ENCODE measurements at places on chromosomes 5 and 9.

DNA sequence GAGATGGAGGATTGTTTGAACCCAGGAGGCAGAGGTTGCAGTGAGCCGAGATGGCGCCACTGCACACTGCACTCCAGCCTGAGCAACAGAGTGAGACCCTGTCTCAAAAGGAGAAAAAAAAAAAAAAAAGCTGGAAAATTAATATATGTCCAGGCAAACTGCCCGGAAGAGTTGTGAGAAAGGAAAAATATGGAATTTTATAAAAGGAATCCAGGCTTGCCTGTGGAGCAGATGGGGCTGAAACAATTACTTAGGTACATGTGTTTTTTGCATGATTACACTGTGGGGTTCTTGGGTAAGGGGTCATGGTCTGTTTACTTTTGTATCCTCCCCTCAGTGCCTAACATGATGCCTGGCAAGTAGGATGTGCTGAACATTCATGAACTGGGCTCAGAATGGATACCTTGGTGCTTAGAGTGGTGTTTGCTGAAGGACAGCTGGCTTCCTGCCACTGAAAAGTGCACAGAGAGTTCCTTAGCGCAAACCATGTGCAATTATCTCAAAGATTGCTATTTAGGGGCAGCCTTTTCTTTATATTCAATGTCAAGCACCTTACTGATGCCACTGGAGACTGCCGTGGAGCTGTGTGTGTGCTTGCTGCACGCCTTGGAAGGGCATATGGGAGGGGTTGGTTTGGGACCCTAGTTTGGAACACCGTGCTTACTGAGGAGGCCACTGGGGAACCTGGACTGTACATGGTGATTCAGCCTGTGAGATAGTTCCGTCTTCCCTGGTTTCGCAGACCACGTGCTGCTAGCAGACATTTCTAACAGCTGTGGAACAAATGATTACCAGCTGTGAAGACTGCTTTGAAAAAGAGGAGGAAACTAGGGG is 78.4 kb downstream of the MAP1B start:
- no peak for DNase-seq

- no peak for DNase-seq
These were observed 7.0 kb downstream of the TRMT10B start for GRCh38 chr9:37760416-37761161.

- DNase-seq, result no peak
These were observed 333.5 kb upstream of the ACTBL2 start for GRCh38 chr5:57816108-57816507.

GRCh38 chr5:122937914-122938313 is 92.5 kb downstream of the SNX24 start:
- DNase-seq, result no peak

GRCh38 chr9:80732506-80732905 is 956.8 kb downstream of the TLE1 start:
- DNase-seq, result no peak

DNA sequence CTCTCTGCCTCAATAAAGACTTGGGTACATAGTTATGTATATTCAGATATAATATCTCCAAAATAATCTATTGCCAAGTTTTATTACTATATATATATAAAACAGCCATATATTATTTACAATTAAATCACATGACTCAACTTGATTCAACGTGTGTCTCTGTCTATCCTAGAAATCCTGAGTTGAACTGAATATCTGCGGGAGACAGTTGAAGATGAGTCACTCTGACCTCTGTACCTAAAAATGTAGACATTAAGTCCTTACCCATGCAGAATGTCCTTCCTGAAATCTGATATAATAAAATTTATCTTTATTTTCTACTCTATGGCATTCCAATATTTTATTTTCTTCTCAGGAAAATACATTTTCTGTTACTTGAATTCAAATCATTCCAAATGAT is 218.2 kb upstream of the PRDM9 start:
- DNase-seq, result no peak

DNA sequence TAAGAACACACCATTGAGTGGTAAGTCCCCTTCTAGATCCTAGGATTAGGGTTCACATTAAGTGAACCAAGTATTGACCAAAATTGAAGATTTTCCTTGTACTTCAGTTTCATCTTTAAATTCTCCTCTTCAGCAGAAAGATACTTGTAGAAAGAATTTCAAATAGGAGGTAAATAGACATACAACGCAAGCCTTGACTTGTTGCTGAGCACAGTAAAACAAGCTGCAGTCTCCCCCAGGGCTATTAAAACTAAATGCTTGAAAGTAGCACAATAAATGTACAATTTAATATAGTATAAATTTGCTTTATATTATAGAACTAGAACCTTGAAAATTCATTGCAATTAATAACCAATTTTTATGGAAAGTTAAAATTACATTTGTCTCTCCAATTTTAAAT is 170.1 kb upstream of the TARS1 start:
- DNase-seq, result no peak

GRCh38 chr5:10699281-10699874 is 61.7 kb downstream of the DAP start:
- no peak for DNase-seq

DNA sequence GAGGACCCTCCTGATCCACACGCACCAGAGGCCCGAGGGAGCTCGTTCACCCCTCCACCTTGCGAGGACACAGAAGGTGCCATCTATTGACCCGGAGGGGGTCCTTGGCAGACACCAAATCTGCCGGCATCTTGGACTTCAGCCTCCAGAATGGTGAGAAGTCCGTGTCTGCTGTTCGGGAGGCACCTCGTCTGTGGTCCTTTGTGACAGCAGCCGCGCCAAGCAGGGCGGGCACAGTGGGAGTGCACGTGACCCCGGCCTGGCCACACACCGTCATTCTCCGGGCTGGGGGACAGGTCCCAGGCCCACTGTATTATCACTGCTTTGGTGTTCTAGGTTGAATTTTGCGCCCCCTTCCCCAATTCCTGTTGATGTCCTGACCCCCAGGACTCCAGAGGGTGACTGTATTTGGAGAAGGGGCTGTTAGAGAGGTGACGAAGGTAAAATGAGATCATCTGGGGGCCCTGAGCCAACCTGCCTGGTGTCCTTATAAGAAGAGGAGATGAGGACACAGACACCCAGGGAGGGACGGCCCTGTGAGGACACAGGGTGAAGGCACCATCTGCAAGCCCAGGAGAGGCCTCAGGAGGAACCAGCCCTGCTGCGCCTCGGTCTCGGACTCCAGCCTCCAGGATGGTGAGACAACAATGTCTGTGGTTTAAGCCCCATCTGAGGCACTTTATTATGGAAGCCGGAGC is 15.7 kb downstream of the LPCAT1 start:
- DNase-seq, result no peak

DNA sequence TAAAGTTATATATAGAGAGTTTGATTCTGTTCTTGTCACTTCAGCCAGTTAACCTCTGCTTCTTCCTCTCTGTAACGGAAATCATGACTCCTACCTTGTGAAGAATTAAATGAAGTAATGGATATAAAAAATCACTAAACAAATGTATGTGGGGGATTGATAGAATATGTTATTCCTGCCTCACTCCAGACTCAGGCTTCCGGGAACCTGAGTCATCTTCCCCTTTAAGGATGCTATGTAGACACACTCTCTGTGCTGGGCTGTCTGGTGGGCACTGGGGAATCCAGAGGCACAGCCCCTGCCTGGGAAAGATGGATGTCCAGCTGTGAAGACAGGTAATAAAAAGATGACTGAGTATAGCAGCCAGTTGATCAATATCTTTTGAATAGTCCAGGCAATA is 77.4 kb downstream of the ZNF618 start:
- DNase-seq, result no peak

- no peak for DNase-seq
These were observed 112.4 kb downstream of the MEF2C start for GRCh38 chr5:88770276-88771257.

- no peak for DNase-seq
These were observed 163.4 kb upstream of the CD180 start for GRCh38 chr5:67360047-67360446.

GRCh38 chr5:5981562-5981961 is 396.8 kb downstream of the MED10 start:
- DNase-seq, result no peak

DNA sequence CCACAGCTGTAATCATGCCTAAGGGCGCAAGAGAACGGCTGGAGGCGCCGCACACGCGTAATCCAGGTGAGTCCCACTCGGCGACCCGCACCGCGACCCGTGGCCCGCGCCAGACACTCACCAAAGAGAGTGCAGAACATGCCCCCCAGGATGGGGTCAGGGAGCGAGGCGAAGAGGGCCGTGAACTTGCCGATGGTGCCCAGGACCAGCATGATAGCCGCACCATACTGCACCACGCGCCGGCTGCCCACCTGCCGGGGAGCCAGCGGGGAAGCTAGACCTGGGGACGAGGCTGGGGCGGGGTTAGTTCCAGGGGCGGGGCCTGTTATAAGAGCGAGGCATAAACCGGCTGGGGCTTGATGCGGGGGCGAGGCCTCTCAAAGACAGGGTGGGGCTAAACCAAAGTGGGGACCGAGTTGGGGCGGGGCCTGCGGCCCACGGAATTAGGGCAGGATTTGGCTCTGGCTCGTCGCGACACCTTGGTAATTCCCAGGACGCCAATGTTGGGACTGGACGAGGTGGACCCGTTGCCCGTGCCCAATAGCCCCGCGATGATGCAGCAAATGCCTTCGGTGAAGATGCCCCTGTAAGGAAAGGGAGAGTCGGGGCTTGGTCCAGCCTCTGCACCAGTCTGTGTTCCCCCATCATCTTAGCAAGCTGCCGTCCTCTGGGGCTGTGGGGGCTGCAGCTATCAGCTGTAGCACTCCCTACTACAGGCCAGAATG is 4.8 kb downstream of the SLC23A1 start:
- DNase-seq, result no peak

DNA sequence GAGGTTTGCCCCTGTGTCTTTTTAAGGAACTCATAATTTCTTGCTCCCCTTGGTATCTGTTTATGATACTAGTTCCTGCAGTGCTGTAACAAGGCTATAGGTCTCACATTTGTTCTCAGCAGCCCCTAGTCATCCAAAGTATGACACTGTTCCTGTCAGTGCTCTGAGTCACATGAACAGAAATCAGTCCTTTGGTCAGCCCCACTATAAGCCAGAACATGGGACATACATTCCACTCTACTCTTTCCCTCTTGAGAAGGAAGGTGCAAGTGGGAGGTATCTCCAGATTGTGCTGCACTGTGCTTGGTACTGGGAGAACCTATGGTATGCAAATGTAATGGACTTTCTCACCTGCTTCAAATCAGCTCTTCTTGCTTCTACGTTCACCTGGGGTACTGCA is 87.0 kb downstream of the IARS1 start:
- DNase-seq, result no peak

GRCh38 chr5:10106285-10106684 is 143.4 kb downstream of the ATPSCKMT start:
- DNase-seq, result no peak

- no peak for DNase-seq
These were observed 37.7 kb upstream of the CKMT2 start for GRCh38 chr5:81195335-81195929.

- DNase-seq, result no peak
These were observed 53.8 kb downstream of the NIM1K start for GRCh38 chr5:43245724-43246385.

DNA sequence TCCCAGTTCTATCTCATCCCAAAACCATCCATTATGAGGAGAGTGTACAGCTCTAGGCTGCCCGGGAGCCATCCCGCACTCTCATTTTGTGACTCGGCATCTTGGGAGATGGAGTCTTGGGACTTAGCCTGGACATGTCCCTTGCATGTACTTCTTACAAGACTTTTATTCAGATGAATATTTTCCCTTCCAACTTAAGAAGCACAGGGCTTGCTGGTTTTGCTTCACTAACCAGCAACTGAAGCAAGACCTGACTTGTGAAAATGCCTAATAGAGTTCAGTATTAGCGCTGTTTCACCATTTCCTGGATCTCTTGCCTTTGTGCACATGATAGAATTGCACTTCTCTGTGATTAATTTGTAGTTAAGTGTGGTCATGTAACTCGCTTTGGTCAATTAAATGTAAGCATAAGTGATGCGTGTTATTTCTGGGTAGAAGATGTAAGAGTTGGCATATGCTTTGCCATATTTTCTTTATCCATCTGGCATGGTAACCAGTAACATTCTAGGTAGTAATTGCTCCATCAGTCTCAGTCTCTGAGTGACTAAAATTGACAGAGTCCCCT is 55.8 kb downstream of the PDCD1LG2 start:
- DNase-seq, result no peak

DNA sequence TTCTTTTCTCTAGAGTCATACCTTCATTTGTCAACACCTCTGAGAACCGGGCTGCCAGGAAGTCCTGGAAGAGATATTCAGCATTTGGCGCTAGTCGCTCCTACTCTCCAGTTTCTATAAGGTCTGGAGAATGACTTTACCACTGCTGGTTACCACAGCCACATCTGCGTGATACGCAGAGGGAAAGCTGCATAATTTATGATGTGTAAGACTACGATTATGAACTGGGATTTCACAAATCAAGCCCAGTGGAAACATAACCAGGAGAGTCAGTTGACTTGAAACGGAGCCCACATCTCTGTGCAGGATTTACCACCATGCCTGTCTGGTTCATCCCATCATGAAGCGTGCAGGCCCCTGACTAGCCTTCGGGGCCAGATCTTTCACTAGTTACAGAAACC is 72.6 kb downstream of the FGF1 start:
- DNase-seq, result no peak

DNA sequence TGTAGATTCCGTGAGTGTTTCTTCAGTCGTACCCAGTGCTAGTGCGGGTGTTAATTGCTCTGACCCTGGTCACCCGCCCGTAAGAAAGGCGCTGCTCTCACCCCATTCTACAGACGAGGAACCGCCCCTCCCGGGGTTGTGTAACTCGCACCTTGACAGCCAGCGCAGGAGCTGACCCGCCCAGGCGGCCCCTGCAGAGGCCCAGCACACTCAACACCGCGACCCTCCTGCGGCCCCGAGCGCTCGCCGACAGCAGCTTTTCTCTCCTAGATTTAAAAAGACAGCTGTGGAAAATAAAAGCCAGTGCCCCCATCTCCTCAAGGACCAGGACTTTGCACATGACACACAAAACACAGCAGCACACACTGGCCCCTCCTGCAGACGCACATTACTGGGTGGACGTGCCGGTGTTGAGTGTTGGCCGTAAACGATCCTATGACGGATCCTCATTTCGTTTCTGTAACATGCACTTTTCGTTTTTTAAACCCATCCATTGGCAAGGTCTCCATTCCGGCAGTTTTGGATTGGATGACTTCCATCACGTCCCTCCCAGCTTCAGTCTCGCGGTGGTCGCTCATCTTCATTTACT is 22.9 kb downstream of the OR2V2 start:
- DNase-seq, result no peak

DNA sequence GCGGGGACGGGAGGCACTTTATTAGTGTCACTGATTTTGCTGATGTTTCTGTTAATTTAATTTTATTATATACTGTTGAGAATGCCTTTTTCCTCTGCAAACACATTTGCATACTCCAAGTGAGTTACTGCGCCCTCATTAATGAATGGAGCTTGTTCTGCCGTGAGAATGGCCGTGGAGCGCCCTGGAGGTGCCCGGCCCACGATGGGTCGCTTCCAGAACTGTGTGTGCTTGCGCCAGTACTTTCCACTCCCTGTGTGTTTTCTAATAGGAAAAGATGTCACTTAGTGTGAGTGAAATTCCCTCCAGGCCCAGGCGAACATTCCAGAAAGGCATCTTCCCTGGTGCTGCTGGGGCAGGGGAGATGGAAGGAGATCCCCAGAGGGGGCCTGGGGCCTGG is 30.1 kb downstream of the NDUFS6 start:
- DNase-seq, result no peak

Measured in stimulated activated CD8-positive, alpha-beta memory T cell treated with anti-CD3 and anti-CD28 coated beads, Interleukin-12 subunit alpha, Interleukin-12 subunit beta, amount 100 ng/mL, for 4 hours (primary cell).